Hematopoietic multipotent progenitor cell treated with erythropoietin and hydrocortisone succinate and interleukin-3 and kit ligand, for 6 days (in vitro differentiated cells): ENCODE measurements at places on chromosomes 13 and 19.

DNA sequence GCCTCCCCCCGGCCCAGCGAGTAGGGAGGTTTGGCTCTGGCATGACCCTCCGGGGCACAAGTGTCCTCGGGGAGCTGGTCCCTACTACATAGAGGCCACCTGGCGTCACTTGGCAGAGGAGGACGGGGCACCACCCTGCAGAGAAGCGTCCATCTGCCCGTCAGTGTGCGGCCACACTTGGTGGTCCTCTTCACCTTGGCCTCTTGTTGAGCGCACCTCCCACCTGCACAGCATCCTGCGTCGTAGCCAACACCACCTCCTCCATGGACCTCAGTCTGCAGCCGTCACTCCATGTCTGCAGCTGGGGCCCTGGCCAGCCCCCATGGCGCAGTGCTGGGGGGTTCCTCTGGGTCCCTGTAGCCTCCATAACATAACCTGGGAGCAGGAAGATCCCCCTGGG lies 35.1 kb downstream of the MCF2L start:
- DNase-seq = no peak

DNA sequence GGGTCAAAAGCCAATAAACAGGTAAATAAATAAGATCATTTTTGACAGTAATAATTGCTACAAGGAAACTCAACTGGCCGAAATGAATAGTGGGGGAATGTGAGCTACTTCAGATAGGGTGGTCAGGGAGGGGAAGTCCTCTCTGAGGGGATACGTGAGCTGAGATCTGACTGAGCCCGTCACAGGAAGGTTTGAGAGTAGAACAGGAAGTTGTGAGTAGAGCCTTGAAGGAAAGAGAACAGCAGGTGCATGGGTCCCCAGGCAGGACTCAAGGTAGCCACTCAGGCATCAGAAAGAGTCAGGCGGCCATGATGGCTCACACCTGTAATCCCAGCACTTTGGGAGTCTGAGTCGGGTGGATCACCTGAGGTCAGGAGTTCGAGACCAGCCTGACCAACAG lies 6.3 kb downstream of the IRGQ start:
- DNase-seq = no peak

DNA sequence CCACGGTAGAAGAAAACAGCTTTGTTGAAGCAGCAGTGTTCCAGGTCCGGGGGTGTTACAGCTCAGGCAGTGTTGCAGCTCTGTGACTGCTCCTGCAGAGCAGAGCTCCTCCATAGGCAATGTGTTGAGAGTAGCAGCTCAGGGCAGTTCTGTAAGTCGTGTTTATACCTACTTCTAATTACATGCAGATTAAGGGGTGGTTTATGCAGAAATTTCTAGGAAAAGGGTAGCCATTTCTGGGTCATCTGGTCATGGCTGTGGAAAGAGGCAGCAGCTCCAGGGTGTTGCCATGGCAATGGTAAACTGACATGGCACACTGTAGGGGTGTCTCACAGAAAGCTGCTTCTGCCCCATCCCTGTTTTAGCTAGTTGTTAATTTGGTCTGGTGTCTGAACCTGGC lies 316.4 kb downstream of the GPC5 start:
- DNase-seq = no peak

- DNase-seq = peak; percentile 78
Measured at GRCh38 chr13:51645154-51645650, 60.9 kb downstream of the WDFY2 start.

DNA sequence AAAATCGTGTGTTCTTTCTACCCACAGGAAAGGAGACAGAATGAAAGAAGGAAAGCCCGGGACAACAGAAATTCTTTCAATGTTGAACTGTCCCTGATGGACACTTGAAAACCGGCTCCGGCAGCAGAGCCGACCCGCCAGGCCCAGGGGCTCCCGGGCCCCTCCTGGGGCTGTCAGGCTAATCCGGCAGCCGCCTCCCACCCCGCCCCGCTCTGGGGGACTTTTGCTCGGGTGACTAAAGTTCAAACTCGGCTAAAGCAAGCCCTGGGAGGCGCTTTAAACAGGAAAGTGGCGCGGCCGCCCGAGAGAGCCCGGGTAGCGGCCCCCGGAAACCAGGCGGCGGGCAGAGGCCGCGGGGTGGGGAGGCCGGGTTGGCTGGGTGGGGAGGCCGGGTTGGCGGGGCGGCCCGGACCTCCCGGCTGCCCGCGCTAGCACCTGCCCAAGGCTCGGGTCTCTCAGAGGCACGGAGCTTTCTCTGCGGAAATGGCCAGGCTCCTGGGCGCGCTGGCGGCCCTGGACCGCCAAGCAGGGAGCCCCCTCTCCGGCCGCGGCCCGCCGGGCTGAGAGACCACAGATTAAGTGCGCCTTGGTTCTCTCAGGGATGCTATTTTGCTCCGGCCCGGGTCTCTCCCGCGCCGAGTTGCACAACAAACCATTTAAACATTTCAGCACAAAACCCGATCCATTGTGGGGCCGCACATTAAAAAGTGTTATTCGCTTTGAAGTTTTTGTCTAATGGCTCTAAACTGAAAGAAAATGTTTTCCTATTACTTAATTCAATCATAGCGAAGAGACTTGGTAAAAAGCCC lies 2.6 kb upstream of the GSX1 start:
- no peak for DNase-seq
